Activated T-helper 1 cell treated with anti-CD3 and anti-CD28 coated beads, Interleukin-12 subunit alpha, Interleukin-12 subunit beta, Interleukin-2, Interleukin-4 antibody, amounts not matched to agents 30 ng/mL and 10 ng/mL and 1 ng/mL, durations not matched to agents 14 hours and 24 hours and 36 hours (primary cell): ENCODE measurements at places on chromosomes 16 and 17.
A peak's percentile ranks its signal among the peaks of the same experiment; 100 is the strongest.

DNA sequence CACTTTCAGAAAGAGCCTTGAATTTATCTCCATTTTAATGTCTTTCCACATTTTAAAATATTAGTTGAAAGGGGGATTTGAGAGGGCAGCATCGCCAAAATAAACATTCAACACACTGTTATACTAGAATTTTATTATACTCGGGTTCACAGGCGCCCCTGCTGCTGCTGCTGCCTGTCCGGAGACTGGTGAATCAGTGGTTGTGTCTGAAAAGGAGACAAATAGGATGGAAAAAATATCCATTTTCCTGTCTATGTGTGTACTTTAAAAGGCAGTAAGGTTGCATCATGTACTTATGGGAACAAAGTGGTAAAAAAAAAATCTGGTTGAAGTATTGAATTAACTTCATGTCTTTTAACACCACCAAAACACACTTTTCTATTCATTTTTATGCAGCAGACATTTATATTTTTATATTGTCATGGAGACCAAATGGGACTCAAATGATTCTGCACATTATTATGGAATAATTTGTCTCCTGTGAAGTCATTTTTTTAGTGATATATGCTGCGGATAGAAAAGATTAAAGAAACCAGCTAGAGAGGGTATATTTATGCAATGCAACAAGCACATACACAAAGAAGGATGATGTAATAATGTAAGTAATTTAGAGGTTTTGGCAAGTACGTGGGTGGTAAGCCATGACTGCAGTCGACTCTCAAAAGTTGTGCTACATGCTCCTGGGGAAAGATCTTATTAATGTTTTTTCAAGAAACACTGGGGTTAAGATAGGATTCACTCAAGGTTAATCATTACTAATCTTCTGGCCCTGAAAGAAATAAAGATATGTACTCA lies 759.0 kb upstream of the SOX9 start:
- DNase-seq, result no peak

- no peak for DNase-seq
Measured at GRCh38 chr17:75111777-75112335, 2.1 kb downstream of the ARMC7 start.

- DNase-seq, result peak; percentile 15
Measured at GRCh38 chr17:57986841-57987580, 1.0 kb downstream of the VEZF1 start.

- no peak for DNase-seq
Measured at GRCh38 chr16:23330583-23331249, 28.6 kb downstream of the SCNN1B start.

GRCh38 chr17:3529817-3530741 lies 27.5 kb downstream of the TRPV3 start:
- DNase-seq, result no peak

- no peak for DNase-seq
Measured at GRCh38 chr16:16780588-16780987, 401.6 kb downstream of the NPIPA7 start.

DNA sequence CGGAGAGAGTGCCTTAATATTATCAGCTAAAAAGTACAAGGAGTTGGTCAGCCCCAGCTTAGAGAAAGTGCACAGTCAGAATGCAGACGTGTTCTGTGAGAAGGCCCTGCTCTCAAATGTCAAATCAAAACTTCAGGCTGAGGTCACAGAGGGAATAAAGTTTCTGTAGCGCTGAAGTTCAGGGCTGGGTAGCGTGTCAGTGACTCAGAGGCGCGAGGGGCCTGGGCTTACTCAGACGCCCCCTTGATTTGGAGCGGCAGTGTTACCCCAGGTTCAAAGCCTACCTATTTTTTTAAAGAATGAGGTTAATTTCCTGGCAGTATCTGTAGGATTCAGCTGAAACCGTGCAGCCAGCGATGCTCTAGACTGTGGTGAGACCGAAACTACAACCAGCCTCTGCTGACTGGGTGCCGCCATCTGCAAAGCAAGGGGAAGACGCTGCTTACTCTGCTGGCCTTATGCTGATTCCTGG lies 4.8 kb downstream of the CIAO3 start:
- DNase-seq, result no peak

DNA sequence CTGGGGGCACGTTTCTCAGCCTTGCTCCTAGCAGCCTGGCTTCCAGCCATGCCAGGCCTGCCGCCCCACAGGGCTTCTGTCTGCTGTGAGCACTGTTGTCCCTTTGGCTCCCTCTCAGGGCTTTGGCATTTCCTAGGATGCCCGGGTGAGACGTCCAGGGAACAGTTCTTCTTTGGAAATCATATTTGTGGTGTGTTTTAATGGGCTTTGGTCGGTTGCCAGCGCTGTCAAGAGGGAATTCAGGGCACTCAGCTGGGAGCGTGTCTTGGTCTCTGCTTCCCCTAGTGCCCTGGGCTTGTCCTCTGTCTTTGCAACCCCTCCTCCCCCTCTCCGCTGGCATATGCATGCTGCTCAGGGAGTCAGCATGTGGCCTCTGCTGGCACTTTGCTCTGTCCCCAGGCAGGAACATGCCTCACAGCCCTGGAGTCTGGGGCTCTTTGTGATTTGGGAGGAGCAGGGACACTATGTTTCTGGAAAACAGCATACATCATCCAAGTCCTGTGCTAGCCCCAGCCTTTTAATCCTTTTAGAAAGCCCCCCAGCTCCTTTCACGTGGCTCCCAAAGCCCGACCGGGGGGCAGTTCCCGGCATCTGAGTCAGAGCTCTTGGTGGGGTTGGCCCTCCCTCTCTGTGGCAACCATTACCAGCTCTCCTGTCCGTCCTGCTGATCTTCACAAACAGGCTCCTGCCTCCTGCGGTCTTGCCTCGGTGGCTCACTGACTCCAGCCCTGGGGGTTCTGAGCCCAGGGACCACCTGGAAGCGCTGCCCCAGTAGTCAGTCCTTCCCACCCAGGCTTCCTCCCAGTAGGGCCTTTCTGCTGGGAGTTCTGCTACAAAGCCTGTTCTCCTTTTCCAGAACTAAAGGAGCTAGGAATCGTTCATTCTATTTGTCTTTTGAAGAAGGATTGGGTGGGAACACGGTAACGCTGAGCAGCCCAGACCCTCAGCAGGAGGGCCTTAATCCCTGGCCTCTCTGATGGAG lies 26.7 kb downstream of the SAP30BP start:
- DNase-seq, result no peak

GRCh38 chr17:81457401-81457800 lies 55.2 kb downstream of the ACTG1 start:
- DNase-seq, result no peak

GRCh38 chr16:51388516-51388951 lies 237.5 kb upstream of the SALL1 start:
- no peak for DNase-seq

GRCh38 chr16:66367968-66368891 lies 1.7 kb downstream of the CDH5 start:
- DNase-seq, result no peak

DNA sequence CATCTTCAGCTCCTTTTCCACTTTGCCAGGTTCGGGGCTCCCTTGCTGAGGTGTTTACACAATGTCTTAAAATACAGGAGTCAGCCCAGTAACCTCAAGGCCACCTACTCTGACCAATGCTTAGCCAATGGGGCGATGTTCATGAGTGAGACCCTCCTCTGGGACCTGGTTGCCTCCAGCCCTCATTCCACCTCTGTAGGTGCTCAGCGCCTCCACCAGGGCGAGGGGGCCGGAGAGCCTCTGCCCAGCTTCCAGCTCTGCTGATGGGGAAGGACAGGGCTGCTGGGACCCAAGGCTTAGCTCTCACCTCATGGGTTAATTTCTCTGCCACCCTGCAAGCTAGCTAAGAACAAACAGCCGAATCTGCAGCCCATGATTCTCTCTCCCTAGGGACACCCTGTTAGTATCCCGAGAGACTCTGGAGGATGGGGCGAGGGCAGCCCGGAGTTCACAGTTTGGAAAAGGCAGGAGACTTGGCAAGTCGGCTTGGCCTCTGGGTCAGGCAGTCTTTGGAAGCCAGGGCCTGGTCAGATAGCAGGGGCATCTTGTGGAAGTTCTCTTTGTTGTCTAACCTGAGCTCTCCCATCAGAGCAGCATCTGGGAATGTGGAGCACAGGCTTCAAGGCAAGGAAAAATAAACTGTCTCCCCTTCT lies 16.2 kb downstream of the SRCIN1 start:
- no peak for DNase-seq

DNA sequence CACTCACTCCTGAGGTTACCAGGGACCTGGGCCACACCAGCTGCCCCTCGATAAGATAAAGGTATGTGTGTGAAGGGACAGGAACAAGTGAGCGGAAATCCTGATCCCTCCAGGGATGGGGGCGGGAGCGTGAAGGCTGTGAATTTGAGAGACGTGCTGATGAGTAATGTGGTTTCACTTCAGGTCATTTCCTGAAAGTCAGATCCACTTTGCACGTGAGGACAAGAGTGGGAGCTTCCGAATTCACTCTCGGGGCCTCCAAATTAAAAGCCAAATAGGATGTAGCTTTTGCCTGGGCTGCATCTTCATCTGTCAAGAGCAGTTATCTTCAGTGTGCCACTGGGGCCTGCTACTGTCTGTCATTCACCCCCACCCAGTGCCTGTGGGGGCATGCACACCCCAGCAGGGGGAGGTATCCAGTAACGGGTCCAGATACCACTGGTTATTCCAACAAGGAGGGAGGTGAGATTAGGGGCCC lies 87.4 kb upstream of the LHX1 start:
- peak; percentile 4 for DNase-seq

DNA sequence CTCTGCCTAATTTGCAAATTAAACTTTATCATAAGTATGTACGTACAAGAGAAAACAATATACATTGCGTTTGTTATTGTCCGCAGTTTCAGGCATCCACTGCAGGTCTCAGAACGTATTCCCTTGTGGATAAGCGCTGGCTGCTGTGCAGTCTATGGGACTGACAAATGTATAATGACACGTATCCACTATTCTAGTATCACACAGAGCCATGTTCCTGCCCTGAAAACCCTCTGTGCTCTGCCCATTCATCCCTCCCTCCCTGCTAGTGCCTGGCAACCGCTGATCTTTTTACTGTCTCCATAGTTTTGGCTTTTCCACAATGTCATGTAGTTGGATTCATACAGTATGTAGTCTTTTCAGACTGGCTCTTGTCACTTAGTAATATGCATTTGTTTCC lies 179.4 kb downstream of the MAF start:
- DNase-seq, result no peak

- peak; percentile 97 for DNase-seq
Measured at GRCh38 chr16:2673066-2673999, 9.0 kb upstream of the KCTD5 start.

DNA sequence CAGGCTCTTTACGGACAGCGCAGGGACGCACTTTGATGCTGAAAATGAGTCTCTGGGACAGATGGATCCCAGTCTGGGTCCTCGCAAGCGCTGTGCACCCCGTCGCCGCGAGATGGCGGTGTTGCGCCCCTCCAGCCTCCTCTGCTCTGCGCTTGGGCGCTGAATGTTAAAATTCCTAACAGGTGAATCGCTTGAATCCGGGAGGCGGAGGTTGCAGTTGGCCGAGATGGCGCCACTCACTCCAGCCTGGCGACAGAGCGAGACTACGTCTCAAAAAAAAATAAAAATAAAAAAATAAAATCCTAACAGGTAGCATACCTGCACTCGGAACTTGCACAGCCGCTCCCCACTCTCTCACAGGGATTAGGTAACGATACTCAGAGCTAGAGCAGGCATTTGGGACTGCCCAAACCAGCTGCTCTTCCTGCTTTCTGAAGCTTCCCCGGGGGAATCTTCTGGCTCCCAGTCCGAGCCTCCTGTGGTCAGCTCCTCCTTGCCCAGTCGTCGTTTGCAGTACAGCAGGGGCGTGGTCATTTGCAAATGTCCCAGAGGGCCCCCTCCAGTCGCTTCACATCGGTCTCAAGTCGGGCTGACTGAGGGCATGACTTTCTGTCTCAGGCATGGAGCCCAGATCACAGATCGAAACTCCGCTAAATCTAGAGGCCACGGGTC lies 26.2 kb upstream of the OSGIN1 start:
- peak; percentile 17 for DNase-seq

GRCh38 chr16:86883583-86884389 lies 305.4 kb downstream of the FOXL1 start:
- no peak for DNase-seq

DNA sequence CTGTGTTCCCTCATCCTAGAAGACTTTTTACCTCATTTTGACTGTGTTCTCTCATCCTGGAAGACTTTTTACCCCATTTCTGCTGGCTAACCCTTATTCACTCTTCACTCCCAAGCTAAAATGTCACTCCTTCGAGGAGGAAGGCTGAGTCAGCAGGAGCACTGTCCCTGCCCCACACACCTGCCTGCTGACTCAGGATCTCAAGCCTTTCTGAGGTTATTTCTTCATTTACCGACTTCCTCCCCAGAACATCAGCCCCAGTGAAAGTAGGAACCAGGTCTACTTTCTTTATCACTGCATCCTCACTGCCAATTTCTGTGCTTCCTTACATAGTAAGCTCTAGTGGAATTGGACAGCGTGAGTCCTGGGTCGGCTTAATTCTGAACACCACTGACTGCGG lies 220.6 kb downstream of the HS3ST4 start:
- DNase-seq, result no peak

GRCh38 chr17:47273245-47273644 lies 19.6 kb downstream of the ITGB3 start:
- DNase-seq, result no peak

DNA sequence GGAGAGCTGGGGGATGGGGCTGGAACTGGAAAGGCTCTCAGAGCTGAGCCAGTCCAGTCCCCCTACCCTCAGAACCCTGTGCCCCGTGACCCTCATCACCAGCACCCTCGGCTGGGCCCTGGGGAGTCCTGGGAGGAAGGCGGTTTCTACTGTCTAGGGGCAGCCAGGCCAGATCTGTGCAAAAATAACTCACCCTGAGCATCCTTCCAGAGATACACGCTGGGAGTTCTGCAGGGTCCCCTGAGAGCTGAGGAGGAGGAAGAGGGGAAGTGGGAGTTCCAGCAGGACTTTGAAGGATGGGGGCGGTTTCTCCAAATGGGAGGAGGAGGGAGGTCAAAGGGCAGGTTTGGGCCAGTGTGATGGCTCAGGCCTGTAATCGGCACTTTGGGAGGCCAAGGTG lies 5.0 kb upstream of the SLC4A1 start:
- no peak for DNase-seq

DNA sequence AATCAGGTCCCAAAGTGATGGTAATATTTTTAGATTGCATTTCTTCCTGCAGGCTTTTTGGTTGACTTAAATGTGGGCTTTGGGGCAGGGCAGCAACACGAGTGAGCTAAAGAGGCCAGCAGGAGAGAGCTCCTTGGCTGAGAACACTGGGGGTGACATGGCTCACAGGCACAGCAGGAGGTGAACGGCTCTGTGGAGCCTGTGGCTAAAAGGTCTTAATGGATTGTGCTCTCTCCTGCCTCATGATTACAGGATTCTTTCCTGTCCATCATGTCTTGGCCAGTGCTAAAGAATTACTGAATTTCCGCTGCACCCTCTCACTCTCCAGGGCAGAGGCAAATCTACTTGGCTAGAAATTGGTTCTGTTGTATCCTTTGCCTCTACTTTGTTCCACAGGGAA lies 366.6 kb downstream of the HS3ST4 start:
- DNase-seq, result no peak

GRCh38 chr16:86070971-86071370 lies 172.0 kb downstream of the IRF8 start:
- DNase-seq, result no peak
